ENCODE measurements at places on chromosomes 5 and 9.

DNA sequence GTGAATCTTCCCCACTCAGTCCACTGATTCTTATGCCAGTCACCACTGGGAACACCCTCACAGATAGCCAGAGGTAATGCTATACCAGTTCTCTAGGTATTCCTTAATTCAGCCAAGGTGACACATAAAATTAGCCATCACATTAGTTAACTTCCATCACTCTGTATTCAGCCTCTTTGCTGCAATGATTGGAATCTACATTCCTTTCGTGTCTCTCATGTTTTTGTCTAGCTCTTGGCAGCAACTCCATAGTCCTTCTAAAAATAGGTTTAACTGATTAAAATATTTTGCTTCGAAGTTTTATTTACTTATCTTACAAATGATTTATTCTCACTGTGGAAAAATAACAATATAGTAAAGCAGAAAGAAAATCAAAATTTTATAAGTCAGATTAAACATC, 19.6 kb upstream of the RNF20 start:
- DNase-seq = no peak

- no peak for DNase-seq
Measured at GRCh38 chr5:152376886-152377285, 28.2 kb downstream of the NMUR2 start.

- DNase-seq = peak; percentile 37
Measured at GRCh38 chr5:147453875-147454814, 55.7 kb downstream of the DPYSL3 start.

- no peak for DNase-seq
Measured at GRCh38 chr5:101663543-101663942, 632.5 kb downstream of the SLCO4C1 start.

- no peak for DNase-seq
Measured at GRCh38 chr5:35870605-35871004, 13.9 kb downstream of the IL7R start.

GRCh38 chr9:129406278-129407225, 214.3 kb downstream of the C9orf50 start:
- DNase-seq = no peak

- no peak for DNase-seq
Measured at GRCh38 chr9:81858657-81859430, 69.4 kb upstream of the SPATA31D4 start.

GRCh38 chr9:106072421-106072820, 378.1 kb downstream of the TMEM38B start:
- no peak for DNase-seq

- no peak for DNase-seq
Measured at GRCh38 chr5:66805514-66806430, 209.6 kb downstream of the MAST4 start.

- no peak for DNase-seq
Measured at GRCh38 chr5:66739951-66740350, 143.8 kb downstream of the MAST4 start.

GRCh38 chr5:176596689-176597416, 13.1 kb downstream of the GPRIN1 start:
- peak; percentile 60 for DNase-seq

- DNase-seq = no peak
Measured at GRCh38 chr5:156825688-156826087, 24.4 kb upstream of the PPP1R2B start.

- DNase-seq = no peak
Measured at GRCh38 chr9:135321580-135321979, 158.0 kb upstream of the PPP1R26 start.

GRCh38 chr5:142015781-142016533, 3.1 kb upstream of the GNPDA1 start:
- DNase-seq = no peak

DNA sequence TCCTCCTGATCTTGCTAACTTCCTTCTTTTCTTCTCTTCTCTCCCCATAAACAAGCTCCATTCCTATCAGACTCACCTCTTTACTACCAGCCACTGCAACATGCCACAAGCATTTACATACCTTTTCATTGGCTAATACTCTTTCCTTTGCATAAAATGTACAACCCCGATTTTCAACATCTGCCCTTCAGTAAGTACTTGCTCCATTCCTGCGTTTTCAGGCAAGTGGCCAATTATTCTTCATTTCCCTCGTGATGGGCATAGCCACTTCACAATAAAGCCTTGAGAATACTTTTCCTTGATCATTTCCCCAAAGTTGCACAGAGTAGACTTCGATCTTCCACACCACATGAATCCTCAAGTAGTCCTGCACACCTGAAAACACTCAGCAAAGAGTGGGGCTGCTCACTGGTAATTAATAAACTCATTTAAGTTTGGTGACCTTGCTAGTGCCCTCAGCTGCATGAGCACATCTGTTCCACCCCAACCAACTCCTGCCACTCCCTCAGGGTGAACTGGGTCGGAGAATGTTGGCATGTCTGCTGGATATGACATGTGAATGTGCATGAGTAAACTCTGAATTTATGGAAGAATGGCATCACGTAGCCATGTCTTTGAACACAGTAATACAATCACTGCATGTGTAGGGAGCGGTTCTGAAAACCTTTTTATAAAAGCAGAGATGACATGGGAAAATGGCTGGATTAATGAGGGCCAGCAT, 535.8 kb downstream of the SEMA5A start:
- DNase-seq = no peak

DNA sequence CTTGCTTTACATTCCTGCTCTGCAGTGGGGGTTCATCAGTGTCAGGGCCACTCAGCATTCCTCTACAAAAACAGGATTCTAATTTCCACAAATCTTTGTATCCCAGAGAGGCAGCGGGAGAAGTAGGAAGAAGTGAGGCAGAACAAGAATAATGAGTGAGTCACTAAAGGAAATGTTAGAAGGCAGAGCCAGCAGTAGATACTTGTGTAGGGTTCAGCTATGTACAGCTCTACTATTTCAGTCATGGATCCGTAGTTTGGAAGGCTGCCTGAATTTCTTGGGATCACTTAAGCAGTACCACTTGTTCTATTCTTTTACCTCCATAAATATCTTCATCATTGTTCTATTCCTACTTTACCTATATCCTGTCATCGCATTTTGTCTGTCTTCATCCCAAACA, 246.3 kb upstream of the TLE4 start:
- no peak for DNase-seq
